Tibial nerve (tissue), 4 donors: ENCODE measurements at places on chromosomes 3 and 15. TPM values are rescaled to one million over a fixed set of nuclear protein-coding genes. Genes with fewer than 3 reads are reported as not detected.
A peak's percentile ranks its signal among the peaks of the same experiment; 100 is the strongest.

GRCh38 chr15:40106203-40107161, 2.2 kb downstream of the BMF start:
- DNase-seq, result peak; percentile 60
- peak overlapping the region; percentile 95 for H3K27ac ChIP-seq
- no peaks in the 10 kb centered on the region for H3K27me3 ChIP-seq
- no peak overlapping the region for H3K4me3 ChIP-seq

DNA sequence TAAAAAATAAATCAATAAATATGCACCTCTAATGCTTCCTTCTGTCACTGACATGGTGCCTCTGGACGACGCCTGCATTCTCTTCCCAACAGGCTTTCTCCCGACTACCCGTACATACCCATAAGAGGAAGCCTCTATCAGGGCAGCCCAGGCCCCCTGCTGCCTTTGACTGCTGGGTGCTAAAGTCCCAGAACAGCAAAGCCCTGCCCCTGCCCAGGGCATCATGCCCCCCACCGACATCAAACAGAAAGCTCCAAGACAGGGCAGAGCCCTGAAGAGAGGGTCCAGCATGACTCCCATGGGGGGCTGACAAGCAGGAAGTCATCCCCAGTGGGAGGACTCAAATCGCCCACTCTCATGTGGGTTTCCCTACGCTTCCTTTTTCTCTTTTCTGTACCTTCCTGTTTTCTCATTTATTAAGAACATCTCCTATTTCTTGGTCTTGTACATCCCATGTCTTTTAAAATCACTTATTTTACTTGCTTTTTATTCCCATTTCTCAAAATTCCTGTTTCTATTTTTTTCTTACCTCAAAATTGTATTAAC, 23.4 kb downstream of the XPC start:
- H3K4me1 ChIP-seq, result peaks cover 4% of the 10 kb centered on the region
- no peak for DNase-seq
- H3K27ac ChIP-seq, result no peak overlapping the region
- H3K36me3 ChIP-seq, result peaks cover 5% of the 10 kb centered on the region

- H3K4me1 ChIP-seq, result no peaks in the 10 kb centered on the region
- H3K27me3 ChIP-seq, result no peaks in the 10 kb centered on the region
- no peak overlapping the region for H3K4me3 ChIP-seq
Measured at GRCh38 chr3:58899159-58899952, 150.5 kb downstream of the CFAP20DC start.

- H3K4me1 ChIP-seq, result no peaks in the 10 kb centered on the region
- H3K36me3 ChIP-seq, result no peaks in the 10 kb centered on the region
- no peak overlapping the region for H3K4me3 ChIP-seq
- no peaks in the 10 kb centered on the region for H3K27me3 ChIP-seq
- H3K27ac ChIP-seq, result no peak overlapping the region
Measured at GRCh38 chr3:21392526-21392925, 358.5 kb downstream of the ZNF385D start.

- H3K36me3 ChIP-seq, result no peaks in the 10 kb centered on the region
- no peak for DNase-seq
- no peaks in the 10 kb centered on the region for H3K4me1 ChIP-seq
- no peak overlapping the region for H3K27ac ChIP-seq
Measured at GRCh38 chr3:45143673-45144671, 2.2 kb downstream of the CDCP1 start.

GRCh38 chr3:38370861-38371260, 24.3 kb downstream of the XYLB start:
- H3K27ac ChIP-seq, result no peak overlapping the region
- H3K4me3 ChIP-seq, result no peak overlapping the region
- no peak for DNase-seq
- no peaks in the 10 kb centered on the region for H3K27me3 ChIP-seq

GRCh38 chr15:68022061-68022460, 32.1 kb upstream of the PIAS1 start:
- H3K27me3 ChIP-seq, result no peaks in the 10 kb centered on the region
- H3K27ac ChIP-seq, result no peak overlapping the region
- H3K36me3 ChIP-seq, result no peaks in the 10 kb centered on the region
- peak; percentile 19 for DNase-seq

- H3K36me3 ChIP-seq, result no peaks in the 10 kb centered on the region
- H3K27me3 ChIP-seq, result no peaks in the 10 kb centered on the region
- H3K4me1 ChIP-seq, result no peaks in the 10 kb centered on the region
- H3K27ac ChIP-seq, result no peak overlapping the region
Measured at GRCh38 chr15:77168141-77168540, 97.2 kb upstream of the TSPAN3 start.

DNA sequence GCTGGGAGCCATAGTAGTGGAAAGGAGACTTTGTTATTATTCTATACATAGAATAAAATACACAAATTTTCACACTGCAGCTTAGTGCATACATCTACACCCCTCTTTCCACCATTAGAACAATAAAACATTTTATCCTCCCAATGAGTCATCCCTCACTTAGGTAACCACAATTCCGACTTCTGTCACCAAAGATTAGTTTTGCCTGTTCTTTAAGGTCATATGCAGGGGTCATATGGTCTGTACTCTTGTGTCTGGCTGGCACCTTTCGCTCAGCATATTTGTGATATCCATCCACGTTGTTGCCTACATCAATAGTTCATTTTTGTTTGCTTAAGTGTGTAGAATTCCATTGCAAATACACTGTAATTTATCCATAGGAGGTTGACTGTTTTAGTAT, 399.4 kb downstream of the SHQ1 start:
- H3K27me3 ChIP-seq, result no peaks in the 10 kb centered on the region
- no peaks in the 10 kb centered on the region for H3K36me3 ChIP-seq
- H3K4me1 ChIP-seq, result no peaks in the 10 kb centered on the region
- DNase-seq, result no peak
- no peak overlapping the region for H3K4me3 ChIP-seq
- H3K27ac ChIP-seq, result no peak overlapping the region

GRCh38 chr3:11651477-11651876, 7.8 kb upstream of the VGLL4 start:
- no peak for DNase-seq
- no peak overlapping the region for H3K4me3 ChIP-seq
- H3K27me3 ChIP-seq, result no peaks in the 10 kb centered on the region

GRCh38 chr3:60610441-60611112, 640.7 kb downstream of the FHIT start:
- H3K4me1 ChIP-seq, result no peaks in the 10 kb centered on the region
- no peak overlapping the region for H3K27ac ChIP-seq
- DNase-seq, result peak; percentile 31
- H3K27me3 ChIP-seq, result no peaks in the 10 kb centered on the region

GRCh38 chr15:93997071-93997658, 234.2 kb upstream of the MCTP2 start:
- H3K27me3 ChIP-seq, result no peaks in the 10 kb centered on the region
- no peaks in the 10 kb centered on the region for H3K36me3 ChIP-seq
- DNase-seq, result peak; percentile 74

DNA sequence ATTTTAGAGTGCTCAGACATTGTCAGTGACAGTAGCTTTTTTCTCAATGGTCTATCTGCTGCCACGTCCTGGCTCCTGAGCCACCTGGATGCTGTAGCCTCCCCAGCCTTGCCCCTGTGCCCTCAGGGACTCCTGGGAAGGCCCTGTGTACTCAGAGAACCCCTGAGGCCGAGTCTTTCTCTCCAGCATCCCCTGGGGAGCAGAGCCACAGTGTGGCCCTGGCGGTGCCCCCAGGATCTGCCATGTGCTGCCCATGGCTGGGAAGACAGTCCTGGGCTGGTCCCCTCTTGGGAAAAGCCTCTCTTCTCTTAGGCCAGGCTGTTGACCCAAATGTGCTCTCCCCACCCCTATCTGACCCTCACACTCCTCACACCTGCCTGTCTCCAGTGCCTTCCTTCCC, 5.0 kb downstream of the MYD88 start:
- H3K4me3 ChIP-seq, result no peak overlapping the region
- H3K36me3 ChIP-seq, result peaks cover 27% of the 10 kb centered on the region
- no peak overlapping the region for H3K27ac ChIP-seq
- no peaks in the 10 kb centered on the region for H3K27me3 ChIP-seq
- H3K4me1 ChIP-seq, result no peaks in the 10 kb centered on the region
- no peak for DNase-seq

DNA sequence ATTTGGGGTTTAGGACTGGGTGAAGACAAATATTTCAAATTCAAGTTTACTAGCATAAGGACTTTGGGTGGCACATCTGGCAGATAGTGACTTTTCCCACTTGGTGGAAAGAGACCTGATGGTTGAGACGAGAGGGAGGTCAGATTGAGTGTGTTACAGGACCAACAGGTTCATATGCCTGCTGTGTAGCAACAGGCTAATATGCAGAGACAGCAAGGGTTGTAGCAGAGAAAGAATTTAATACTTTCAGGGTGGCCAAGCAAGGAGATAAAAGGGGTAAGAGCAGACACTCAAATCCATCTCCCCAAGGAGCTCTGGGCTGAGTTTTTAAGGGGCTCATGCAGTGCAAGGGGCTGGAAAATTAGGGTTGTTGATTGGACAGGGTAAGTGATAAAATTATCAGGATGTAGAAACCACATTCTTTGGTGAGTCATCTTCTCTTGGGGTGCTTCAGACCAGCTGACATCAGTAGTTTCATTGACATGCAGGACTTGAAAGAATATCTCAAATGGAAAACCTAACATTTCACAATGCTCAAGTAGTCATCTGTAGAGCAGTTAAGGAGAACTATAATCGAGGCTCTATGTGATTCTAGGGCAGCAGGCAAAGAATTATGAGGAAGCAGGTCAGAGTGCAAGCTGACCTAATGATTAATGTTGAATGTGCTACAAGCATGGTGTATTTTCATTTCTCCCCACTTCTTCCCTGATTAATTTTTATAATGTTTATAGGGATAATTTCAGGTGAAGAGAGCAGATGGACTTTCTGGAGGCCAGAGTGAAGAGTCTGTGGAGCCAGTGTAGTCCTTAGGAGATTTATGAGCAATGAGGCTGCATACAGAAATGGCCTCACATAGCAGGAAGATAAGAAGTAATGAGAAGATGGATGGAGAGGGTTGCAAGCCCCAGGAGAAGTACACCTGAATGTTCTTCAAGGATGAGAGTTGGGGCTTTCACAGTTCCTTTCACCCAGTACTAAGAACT, 13.7 kb downstream of the FOXB1 start:
- no peaks in the 10 kb centered on the region for H3K4me1 ChIP-seq
- no peak overlapping the region for H3K4me3 ChIP-seq
- DNase-seq, result no peak
- no peaks in the 10 kb centered on the region for H3K36me3 ChIP-seq

DNA sequence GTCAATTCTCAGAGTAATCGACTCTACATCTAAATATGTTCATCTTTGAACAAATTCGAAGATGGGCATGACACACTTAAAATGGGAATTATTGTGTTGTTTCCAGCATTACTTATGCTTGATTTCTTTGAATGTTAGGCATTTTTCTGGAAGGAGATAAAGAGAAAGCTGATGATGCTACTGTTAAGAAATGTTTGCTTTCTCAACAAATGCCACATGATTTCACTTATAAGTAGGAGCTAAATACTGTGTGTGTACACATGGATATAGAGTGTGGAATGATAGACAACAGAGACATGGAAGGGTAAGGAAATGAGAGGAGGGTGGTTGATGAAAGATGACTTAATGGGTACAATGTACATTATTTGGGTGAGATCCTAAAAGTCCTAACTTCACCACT, 400.9 kb downstream of the TBL1XR1 start:
- no peaks in the 10 kb centered on the region for H3K4me1 ChIP-seq
- H3K36me3 ChIP-seq, result no peaks in the 10 kb centered on the region
- DNase-seq, result no peak
- no peak overlapping the region for H3K27ac ChIP-seq
- no peak overlapping the region for H3K4me3 ChIP-seq

DNA sequence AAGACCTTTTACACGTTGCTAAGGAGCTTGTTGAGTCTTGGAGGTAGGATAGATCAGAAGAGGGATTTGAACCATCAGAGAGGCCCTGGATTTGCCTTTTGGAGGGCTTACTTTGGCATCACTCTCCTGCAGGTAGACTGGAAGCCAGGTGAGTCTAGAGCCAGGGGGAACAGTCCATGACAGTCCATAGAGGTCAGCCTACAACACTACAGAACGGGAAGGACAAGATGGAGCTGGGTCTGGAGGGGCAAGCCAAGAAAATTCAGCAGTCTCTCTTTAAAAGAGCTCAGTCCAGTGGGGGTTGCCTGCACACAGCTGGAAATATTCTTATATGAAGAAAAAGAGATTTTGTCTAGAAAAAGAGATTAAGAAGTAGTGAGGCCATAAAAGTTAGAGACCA, 60.7 kb downstream of the HHLA2 start:
- no peaks in the 10 kb centered on the region for H3K27me3 ChIP-seq
- no peak for DNase-seq
- no peak overlapping the region for H3K27ac ChIP-seq
- H3K4me1 ChIP-seq, result no peaks in the 10 kb centered on the region

DNA sequence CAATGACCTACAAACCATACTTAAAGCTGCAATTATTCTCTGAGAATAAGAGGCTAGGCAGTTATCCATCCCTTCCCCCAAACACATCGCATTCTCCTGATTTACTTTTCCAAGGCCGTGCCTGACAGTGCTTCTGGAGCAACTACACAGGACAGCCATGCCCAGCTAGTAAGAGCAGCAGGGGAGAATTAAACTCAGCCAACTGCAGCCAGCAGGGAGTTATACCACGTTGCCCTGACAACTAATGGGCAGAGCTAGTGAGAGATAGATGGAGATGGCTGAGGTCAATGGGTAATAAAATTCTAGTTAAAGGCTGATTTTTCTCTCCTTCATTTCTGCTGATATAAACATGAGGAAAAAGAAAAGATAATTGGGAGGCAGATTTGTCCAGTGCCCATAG, 193.8 kb upstream of the PPP2R3A start:
- H3K36me3 ChIP-seq, result no peaks in the 10 kb centered on the region
- H3K4me1 ChIP-seq, result no peaks in the 10 kb centered on the region
- no peak overlapping the region for H3K27ac ChIP-seq
- H3K4me3 ChIP-seq, result no peak overlapping the region

DNA sequence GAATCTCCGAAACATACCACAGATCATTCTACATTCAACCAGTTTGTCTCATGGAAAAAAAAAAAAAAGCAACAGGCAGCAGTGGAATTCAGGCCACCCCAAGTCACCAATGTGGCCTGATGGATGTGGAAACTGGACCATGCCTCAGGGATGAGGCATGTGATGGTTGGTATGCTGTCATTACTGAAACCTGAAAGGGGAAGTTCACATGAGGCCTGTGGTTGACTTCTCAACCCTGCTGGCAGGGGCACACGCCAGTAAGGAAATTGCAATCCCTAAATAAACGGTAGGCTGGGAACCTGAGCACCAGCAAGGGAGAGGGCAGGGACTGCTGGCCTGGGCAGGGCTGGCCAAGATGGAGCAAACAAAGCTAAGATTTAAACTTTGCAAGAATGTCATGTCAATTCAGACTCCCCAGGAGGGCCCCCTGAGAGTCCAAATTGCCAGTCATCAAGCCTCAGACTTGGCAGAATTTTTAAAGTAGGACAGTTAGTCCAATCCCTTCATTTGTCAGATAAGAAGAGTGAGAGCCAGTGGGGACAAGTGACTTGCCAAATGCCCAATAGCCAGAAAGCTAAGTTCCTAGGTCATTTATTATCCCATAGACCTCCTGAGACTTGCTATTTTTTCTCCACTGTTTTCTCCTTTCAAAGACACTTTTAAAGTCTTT, 310.4 kb downstream of the ERC2 start:
- H3K27me3 ChIP-seq, result no peaks in the 10 kb centered on the region
- H3K4me3 ChIP-seq, result no peak overlapping the region
- H3K27ac ChIP-seq, result no peak overlapping the region
- no peaks in the 10 kb centered on the region for H3K4me1 ChIP-seq

Gene CHRM5
- total RNA-seq, result 0.98 TPM

Gene TPRA1
- total RNA-seq, result 71.8 TPM

Gene MTHFS
- total RNA-seq, result 15.9 TPM

Gene FANCD2
- total RNA-seq, result 2.1 TPM

Gene CCR3
- not detected for total RNA-seq

Gene ROBO2
- total RNA-seq, result 3.3 TPM

Gene TEX264
- 80.0 TPM for total RNA-seq

Gene GOLGA6L10
- total RNA-seq, result 0.66 TPM

Gene CAND2
- total RNA-seq, result 24.5 TPM
